ENCODE measurements at places on chromosomes 2 and 18. TPM values are rescaled to one million over a fixed set of nuclear protein-coding genes. Genes with fewer than 3 reads are reported as not detected.

DNA sequence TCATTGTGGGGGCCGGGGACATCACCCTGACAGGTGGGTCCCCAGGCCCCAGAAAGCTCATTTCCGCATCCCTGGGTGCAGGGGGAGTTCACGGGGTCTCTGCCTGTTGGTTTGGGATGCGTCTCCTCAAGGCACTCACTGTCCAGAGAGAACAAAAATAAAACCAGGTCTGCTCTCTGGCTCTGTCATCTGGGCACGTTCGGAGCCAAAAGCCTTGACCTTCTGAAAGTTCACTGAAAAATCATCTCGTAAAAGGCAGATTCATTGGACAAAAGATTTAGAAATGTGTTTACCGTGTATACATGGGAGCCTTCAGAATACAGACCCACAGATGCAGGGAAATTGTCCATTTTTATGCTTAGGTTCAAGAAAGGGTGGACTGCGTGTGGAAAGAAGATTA, 26.6 kb downstream of the MLPH start:
- H3K27ac ChIP-seq: peak overlapping the region; percentile 20
- no peaks in the 10 kb centered on the region for H3K27me3 ChIP-seq
- H3K4me1 ChIP-seq: peaks cover 36% of the 10 kb centered on the region
- H3K36me3 ChIP-seq: peaks cover 33% of the 10 kb centered on the region
- H3K4me3 ChIP-seq: no peak overlapping the region

DNA sequence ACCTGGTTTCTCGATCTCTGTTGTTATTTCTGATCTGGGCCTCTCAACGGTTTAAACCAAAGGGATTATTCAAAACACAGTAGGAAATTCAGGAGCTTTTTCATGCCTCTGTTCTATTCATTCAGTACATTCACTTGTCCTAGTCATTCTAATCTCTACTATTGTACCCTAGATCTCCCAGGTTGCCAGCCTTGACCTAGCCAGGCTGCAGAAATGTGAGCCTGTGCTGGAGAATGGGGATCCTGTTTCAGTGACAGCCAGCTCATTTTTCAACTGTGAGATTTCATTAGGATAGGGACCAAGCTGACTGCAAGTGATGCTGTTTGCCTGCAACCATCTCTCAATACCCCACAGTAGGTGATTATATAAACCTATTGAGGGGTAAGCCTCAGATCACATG, 186.2 kb downstream of the CMPK2 start:
- no peak overlapping the region for H3K27ac ChIP-seq
- no peaks in the 10 kb centered on the region for H3K36me3 ChIP-seq
- H3K4me1 ChIP-seq: no peaks in the 10 kb centered on the region
- no peak for DNase-seq
- no peaks in the 10 kb centered on the region for H3K27me3 ChIP-seq

GRCh38 chr2:160715428-160715827, 221.8 kb upstream of the RBMS1 start:
- H3K4me3 ChIP-seq: no peak overlapping the region
- H3K27ac ChIP-seq: no peak overlapping the region
- no peaks in the 10 kb centered on the region for H3K36me3 ChIP-seq
- DNase-seq: no peak
- no peaks in the 10 kb centered on the region for H3K27me3 ChIP-seq

DNA sequence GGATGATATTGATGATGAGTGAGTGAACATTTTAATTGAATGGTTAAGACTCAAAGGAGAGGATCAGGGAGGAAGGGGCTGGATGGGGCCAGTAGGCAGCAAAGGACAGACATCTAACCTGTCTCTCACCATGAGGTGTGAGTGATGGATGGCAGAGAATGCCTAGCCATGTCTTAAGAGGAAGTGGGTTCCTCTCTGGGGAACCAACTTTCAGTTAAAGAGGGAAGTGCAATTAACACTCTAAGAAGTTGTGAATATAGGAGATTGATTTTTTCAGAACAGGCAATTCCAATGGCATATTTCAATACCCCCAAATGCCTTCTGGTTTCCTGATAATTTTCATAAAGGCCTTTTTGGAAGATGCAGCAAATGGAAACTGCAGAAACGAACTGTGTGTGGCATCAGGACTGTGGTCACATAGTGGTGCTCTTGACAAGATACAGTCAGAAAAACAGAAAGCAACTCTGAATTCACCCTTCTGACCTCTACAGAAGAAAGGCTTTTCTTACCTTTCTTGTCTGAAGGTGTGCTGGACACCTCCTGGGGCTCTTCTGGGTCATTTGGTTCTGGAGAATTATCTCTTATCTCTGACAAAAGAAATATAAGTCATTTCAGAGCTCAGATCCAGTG, 10.2 kb downstream of the SP110 start:
- no peak for DNase-seq
- no peak overlapping the region for H3K27ac ChIP-seq
- no peak overlapping the region for H3K4me3 ChIP-seq
- H3K4me1 ChIP-seq: no peaks in the 10 kb centered on the region
- H3K36me3 ChIP-seq: peaks cover 100% of the 10 kb centered on the region

DNA sequence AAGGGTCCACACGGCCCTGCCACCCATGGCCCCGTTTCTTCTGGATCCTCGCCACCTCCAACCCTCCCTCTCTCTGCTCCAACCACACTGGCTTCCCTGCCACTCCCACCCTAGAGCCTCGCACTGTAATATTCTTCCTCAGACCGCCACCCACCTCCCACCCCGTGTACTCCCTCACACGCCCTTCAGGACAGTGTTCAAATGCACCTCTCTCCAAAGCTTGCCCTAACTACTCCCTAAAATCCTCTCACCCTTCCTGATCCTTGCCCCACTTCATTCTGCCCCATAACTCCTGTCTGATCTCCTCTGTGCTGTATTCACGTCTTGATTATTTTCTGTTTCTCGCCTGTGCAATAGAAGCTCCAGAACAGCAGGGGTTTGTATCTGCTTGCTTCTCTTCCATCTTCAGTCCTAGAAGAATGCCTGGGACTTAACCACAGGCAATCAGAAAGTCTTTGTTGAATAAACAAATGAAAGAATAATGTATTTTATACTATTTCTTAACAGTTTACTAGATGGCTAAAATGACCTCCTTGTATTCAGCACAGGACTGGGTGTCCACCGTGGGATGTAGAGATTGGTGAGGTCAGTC, 25.5 kb downstream of the EPB41L3 start:
- H3K4me3 ChIP-seq: no peak overlapping the region
- no peaks in the 10 kb centered on the region for H3K27me3 ChIP-seq
- H3K4me1 ChIP-seq: peaks cover 24% of the 10 kb centered on the region
- DNase-seq: no peak
- no peak overlapping the region for H3K27ac ChIP-seq

- H3K27me3 ChIP-seq: no peaks in the 10 kb centered on the region
- DNase-seq: no peak
- peaks cover 19% of the 10 kb centered on the region for H3K4me1 ChIP-seq
- H3K4me3 ChIP-seq: no peak overlapping the region
- H3K36me3 ChIP-seq: peaks cover 5% of the 10 kb centered on the region
Measured at GRCh38 chr2:221447310-221447709, 124.8 kb downstream of the EPHA4 start.

DNA sequence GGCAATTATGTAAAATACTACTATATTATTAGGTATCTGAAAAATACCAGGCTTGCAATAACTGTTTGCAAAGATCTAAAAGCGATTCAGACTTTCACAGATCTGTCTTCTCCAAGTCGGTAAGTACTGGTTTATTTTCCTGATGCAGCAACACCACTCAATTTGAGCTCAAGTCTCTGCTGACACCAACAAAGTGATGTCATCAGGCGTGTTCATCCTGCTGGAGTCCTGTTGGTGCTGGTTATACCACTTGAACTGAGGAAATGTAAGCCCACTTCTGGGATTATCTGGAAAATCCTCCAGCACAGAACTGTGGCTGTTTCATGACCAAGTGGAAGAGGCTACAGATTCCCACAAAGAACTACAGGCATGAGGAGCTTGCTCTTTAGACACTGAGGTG, 267.6 kb downstream of the BCL2 start:
- H3K27ac ChIP-seq: no peak overlapping the region
- no peak overlapping the region for H3K4me3 ChIP-seq
- H3K4me1 ChIP-seq: peaks cover 2% of the 10 kb centered on the region
- no peaks in the 10 kb centered on the region for H3K36me3 ChIP-seq

SPEG gene
- total RNA-seq: 5.6 TPM

DNA sequence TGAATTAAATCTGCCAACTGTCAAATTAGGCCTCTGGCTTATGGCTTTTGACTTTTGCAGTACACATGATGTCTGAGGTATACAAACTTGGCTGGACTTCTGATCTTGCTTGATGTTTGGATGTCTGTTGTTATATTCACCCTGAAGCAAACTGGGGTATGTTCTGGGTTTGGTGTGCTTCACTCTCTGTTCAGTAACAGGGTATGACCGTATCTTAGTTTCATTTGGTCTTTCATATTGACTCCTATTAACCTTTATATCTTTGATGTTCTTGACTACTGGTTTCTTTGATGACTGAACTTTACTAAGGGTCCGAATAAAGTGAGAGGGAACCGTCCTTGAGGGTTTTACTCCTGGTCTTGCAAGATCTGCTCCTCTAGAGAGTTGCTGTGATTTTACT, 8.2 kb downstream of the CKAP2L start:
- no peak for DNase-seq
- H3K4me1 ChIP-seq: no peaks in the 10 kb centered on the region
- H3K4me3 ChIP-seq: no peak overlapping the region
- no peak overlapping the region for H3K27ac ChIP-seq

DNA sequence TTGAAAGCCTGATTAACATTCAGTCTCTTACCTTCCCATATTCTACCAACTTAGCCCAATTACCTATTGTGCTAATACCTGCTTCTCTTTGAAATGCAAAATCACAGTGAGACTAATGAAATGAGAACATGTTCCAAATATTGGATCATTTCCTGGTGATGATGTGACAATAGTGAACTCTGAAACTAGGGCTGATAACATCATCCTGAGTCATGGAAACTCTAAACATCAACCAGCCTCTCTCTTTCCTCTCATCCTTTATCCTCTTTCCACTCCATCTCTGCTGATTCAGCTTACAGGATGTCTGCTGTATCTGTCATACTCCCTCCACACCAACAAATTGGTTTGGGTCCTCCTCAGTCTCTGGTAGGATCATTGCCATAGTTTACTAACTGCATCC, 98.8 kb upstream of the NCKAP5 start:
- no peaks in the 10 kb centered on the region for H3K36me3 ChIP-seq
- no peak for DNase-seq
- no peaks in the 10 kb centered on the region for H3K27me3 ChIP-seq
- no peak overlapping the region for H3K27ac ChIP-seq

DNA sequence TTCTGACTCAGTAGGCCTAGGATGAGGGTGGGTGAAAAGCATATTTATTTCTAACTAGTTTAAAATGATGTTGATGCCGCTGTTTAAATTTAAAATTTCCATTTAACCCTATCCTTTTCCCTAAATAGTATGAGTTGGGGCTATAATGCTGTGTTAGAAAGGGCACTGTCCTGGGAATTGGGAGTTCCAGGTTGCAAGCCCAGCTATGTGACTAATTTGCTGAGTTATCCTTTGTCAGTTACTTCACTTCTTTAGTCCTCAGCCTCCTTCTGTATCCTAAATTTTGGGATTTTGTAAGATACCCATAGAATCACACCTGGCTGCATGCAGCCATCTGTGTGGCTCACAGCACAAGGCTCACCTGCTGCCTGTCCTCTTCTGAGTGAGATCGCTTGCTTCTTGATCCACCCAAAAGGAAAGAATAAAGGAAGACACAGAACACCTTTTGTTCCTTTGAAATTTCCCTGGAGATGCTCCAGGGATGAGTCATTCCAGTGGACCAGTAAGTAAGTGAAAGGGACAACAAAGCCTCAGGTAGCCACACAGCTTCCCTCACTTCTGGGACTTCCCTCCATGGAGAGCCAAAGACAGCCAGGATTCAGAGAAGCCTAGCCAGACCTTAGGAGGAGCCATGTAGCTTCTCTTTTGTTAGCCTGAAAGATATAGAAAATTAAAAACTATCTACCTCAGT, 97.2 kb downstream of the DTNA start:
- no peak overlapping the region for H3K4me3 ChIP-seq
- H3K27me3 ChIP-seq: no peaks in the 10 kb centered on the region
- no peak overlapping the region for H3K27ac ChIP-seq

DNA sequence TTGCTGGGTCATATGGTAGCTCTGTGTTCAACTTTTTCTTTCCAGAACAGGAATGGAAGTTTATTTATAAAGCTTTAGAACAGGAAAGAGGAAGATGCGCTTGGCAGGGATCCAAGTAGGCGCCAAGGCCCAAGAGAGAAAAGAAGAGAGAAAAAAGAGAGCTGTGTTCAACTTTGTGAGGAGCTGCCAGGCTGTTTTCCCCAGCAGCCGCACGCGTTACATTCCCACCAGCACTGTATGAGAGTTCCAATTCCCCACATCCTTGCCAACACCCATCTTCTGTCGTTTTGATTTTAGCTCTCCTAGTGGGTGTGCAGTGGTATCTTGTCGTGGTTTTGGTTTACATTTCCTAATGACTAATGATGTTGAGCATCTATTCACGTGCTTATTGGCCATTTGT, 51.4 kb downstream of the KCNF1 start:
- H3K27ac ChIP-seq: no peak overlapping the region
- H3K4me3 ChIP-seq: no peak overlapping the region
- peaks cover 4% of the 10 kb centered on the region for H3K4me1 ChIP-seq
- peaks cover 9% of the 10 kb centered on the region for H3K27me3 ChIP-seq
- H3K36me3 ChIP-seq: no peaks in the 10 kb centered on the region

DNA sequence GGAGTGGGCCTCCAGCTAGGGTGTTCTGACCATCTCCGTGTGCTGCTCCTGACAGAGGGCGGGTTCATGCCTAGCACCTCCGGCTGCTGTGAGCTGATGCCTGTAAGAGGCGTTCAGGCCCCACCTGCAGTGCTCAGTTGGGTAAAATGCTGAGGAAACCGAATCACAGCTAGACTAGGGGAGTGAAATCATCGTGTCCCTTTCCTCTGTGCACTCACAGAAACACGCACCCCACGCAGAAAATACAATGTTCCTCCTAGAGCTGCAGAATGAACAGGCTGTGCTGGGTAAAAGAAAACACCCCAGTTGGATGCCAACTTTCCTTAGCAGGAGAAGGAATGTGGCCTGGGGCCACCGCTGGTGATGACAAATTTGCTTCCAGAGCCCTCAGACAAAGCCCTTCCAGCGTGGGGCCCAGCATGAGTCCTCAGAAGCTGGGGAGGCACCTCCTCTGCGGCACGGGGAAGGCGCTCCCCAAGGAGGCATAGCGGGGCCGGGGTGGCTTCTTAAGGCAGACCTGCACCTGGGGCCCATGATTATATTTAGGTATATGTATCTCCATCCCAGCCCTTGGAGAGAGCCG, 16.3 kb upstream of the ARHGEF4 start:
- peaks cover 8% of the 10 kb centered on the region for H3K27me3 ChIP-seq
- no peak overlapping the region for H3K27ac ChIP-seq
- no peaks in the 10 kb centered on the region for H3K36me3 ChIP-seq
- H3K4me1 ChIP-seq: no peaks in the 10 kb centered on the region

FLACC1 gene
- 3.6 TPM for total RNA-seq

GRCh38 chr18:56086176-56086575, 498.2 kb upstream of the TCF4 start:
- no peaks in the 10 kb centered on the region for H3K27me3 ChIP-seq
- H3K36me3 ChIP-seq: no peaks in the 10 kb centered on the region
- no peak overlapping the region for H3K27ac ChIP-seq
- no peak for DNase-seq

DNA sequence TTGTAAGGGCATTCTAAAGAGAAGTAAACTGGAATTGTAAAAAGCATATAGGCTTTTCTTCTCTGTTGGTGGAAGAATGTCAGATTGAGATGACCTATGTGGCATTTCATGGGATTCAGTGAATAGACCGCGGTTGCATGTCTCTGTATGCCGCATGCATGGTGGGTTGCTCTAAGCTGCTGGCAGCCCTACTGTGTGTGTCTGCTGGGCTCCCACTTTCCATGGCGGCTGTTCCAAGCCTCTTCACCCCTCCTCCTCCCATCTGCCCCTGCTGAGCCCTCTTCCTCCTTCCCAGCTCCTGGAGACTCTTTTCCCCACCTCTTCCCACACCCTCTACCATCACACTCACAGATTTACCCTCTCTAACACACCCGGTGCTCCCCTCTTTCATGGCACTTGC, 12.6 kb downstream of the ATP6V1C2 start:
- DNase-seq: no peak
- H3K36me3 ChIP-seq: no peaks in the 10 kb centered on the region
- no peak overlapping the region for H3K27ac ChIP-seq
- H3K27me3 ChIP-seq: no peaks in the 10 kb centered on the region
